Amniotic epithelial cell (primary cell): ENCODE measurements at places on chromosomes 5 and 9.
A peak's percentile ranks its signal among the peaks of the same experiment; 100 is the strongest.

DNA sequence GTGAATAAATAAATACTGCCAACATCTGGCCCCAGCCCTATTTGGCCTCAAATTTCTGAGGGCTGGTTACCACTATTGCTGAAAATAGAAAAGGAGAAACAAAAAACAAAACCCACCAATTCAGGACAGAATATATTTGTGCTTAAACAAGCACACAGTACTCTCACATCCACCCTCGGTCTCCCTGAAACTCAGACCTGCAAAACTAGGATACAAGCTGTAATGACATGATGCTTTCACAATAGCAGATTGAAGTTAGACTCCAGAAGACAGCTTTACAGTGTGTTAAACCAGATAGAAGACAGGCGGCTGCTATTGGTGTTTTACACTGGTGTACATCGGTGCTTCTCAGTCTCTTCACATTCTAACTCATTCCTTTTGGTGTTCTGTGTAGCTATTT is 214.9 kb upstream of the DMRT1 start:
- peak; percentile 45 for DNase-seq

GRCh38 chr5:44389090-44389822 is at the start of gene FGF10:
Gene FGF10 (minus strand): TSS chr5:44389420. CDS start chr5:44388682, 738 bp downstream.
- no peak for DNase-seq

DNA sequence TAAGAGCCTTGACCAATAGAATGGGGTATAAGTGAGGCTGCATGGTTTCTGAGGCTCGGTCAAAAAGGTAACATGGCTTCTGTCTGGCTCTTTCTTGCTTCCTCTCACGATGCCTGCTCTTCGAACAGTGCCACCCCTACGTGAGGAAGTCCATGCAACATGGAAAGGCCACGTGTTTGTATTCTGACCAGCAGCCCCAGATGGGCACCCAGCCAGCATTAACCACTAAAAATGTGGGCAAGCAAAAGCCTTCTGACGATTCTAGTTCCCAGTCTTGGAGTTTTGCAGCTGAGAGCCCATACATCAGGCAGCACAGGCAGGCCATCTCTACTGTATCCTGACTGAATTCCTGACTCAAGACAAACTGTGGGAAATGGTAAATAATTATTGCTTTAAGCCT is 24.2 kb upstream of the NREP start:
- DNase-seq: peak; percentile 79

GRCh38 chr5:180599981-180600553 is 8.8 kb upstream of the SCGB3A1 start:
- no peak for DNase-seq

GRCh38 chr5:141681695-141682641 is at the start of gene ARAP3:
Gene ARAP3 (minus strand): TSS chr5:141682230. CDS start chr5:141680486, 1,744 bp downstream.
- peak; percentile 86 for DNase-seq

GRCh38 chr5:172493906-172494305 is 39.6 kb upstream of the SH3PXD2B start:
- no peak for DNase-seq

- no peak for DNase-seq
Measured at GRCh38 chr9:7303907-7304626, 495.5 kb downstream of the DMAC1 start.

- DNase-seq: peak; percentile 9
Measured at GRCh38 chr9:33289496-33289895, 820 bp upstream of the NFX1 start.
